ENCODE measurements at places on chromosomes 6 and 20. TPM values are rescaled to one million over a fixed set of nuclear protein-coding genes. Genes with fewer than 3 reads are reported as not detected.

ACTL10 gene
- total RNA-seq: 4.2 TPM

POU3F2 gene
- total RNA-seq: not detected

DNA sequence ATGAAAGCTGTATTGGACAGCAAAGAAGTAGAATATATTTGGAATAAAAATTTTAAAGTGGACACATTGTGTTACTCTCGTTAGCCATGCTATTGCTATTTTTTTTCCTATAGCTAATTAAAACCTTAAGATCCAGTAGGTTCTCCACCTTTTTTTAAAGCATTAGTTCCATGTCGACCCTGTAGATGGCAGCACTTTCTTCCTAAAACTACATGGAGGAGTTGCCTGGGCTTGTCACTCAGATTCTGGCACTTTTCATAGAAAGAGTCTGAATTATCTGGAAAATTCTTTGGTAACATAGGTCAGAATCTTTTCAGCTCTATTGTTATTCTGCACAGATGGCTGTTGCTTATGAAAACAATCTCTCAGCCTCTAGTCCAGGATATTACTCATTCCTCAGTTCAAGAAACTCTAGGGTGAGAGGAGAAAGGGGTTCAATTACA, 42.0 kb upstream of the ESR1 start:
- peak; percentile 93 for DNase-seq

DNA sequence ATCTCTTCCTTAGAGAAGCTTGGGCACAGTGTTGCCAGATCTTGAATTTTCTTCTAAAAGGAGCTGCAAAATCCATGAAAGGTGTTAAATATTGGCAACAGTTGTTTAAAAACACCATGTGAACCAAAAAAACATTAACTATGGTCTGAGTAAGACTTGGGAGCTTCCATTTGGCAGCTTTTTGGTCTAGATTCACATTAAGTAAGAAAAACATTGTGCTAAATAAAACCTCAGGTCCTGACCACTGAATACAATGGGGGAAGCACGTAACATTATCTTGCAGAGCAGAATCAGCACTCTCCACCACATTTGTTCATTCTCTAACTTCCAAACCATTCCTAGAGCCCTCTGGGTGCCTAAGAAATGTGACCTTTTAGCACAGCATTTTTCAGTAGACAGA, 437.6 kb upstream of the PLCB4 start:
- DNase-seq: no peak

- DNase-seq: no peak
These were observed 27.8 kb upstream of the PKHD1 start for GRCh38 chr6:52115145-52115741.

- DNase-seq: no peak
These were observed 212.6 kb downstream of the BCAS1 start for GRCh38 chr20:53857723-53858236.

MLN gene
- not detected for total RNA-seq

CLPSL1 gene
- not detected for total RNA-seq

BTBD3 gene
- 32.4 TPM for total RNA-seq

- DNase-seq: no peak
These were observed 24.5 kb upstream of the SEC63 start for GRCh38 chr6:107982486-107982885.

DAAM2 gene
- 0.04 TPM for total RNA-seq

- no peak for DNase-seq
These were observed 21.0 kb upstream of the RIN2 start for GRCh38 chr20:19737025-19737424.

GRCh38 chr6:49649988-49650387, 13.3 kb upstream of the RHAG start:
- no peak for DNase-seq

- no peak for DNase-seq
These were observed 77.0 kb downstream of the ATXN1 start for GRCh38 chr6:16684195-16684689.

DNA sequence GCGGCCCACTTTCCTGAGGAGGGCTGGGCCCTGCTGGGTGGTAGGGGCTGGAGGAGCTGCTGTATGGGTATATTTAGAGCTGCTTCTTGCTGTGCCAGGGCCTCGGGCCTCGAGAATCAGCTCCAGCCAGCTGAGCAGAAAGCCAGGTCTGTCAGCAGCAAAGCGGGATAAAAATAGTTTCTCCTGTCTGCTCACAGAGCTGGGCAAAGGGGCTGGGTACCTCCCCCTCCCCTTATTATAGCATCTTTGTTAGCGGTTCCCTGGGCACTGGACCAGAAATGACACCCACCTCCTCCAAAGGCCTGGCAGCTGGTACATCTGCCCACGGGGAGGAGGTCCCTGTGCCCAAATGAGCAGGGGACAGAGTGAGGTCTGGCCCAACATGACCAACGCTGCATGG, 6.0 kb downstream of the SCRT2 start:
- no peak for DNase-seq

GRCh38 chr6:107716688-107717089, 107.4 kb downstream of the SCML4 start:
- DNase-seq: no peak

Measured in pulmonary artery endothelial cell (primary cell).